ENCODE measurements at places on chromosomes 5 and 9.

GRCh38 chr5:102958481-102959011 is 161.4 kb downstream of the GIN1 start:
- DNase-seq = peak; percentile 80

- DNase-seq = peak; percentile 7
These were observed 1568.5 kb upstream of the WWC1 start for GRCh38 chr5:166722939-166723338.

DNA sequence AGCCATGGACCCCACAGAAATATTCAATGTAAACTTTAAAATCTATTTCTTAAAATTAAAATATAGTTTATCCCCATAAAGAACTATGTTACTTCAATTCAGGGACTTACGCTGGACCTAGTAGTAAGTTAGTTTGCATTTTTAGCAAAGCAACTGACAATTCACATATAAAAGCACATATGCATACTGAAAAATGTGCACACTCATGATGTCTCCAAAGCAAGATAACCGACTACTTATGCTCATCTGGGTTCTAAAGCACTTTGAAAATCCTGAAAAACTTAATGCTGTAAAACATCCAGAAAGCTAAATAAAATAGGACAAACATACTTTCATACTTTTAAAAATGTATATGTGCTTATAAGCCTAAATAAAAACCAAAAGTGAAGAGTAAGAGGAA is 264.4 kb upstream of the GAS1 start:
- no peak for DNase-seq

DNA sequence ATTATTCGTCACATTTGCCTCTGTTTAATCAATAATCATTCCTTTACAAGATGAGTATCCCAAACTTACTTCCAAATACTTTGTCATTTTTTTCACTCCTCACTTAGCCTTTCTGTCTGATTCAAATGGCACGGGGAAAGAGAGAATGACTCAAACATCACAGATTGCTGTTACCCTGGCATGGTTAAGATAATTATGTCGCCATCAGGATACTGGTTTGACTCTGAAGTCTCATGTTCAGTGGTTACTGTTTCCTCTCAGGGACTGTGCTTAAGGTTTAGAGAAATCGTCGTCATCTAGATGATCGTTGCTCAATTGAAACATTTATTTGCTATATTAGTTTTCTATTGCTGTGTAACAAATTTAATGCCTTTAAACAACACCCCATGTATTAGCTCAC is 45.2 kb upstream of the RAD23B start:
- no peak for DNase-seq

DNA sequence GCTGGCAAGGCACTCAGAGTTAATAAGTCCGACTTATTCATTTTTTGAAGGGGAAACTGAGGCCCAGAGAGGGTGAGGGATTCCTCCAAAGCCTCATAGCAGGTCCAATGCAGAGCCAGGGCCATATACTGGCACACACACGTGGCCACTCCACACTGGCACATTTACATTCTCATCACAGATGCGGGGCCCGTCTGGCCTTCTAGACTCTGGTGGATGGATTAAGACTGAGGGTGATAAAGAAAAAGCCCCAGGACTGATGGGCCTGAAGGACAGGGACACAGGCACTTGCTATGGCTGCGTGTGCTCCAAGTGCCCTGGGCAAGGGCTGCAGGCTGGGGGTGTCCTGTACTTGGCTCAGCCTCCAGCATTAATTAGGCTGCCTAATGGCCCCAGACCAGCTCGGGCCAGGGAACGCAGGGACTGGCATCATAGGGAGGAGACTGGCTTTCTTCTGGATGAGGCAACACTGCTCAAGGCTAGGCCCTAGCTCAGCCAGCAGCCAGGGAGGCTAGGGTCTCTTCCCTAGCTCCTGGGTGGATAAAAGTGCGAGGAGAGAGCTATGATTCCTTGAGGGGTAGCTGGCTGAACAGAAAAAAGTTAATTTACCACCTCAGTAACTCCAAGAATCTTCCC is 28.5 kb upstream of the CSF1R start:
- peak; percentile 27 for DNase-seq

DNA sequence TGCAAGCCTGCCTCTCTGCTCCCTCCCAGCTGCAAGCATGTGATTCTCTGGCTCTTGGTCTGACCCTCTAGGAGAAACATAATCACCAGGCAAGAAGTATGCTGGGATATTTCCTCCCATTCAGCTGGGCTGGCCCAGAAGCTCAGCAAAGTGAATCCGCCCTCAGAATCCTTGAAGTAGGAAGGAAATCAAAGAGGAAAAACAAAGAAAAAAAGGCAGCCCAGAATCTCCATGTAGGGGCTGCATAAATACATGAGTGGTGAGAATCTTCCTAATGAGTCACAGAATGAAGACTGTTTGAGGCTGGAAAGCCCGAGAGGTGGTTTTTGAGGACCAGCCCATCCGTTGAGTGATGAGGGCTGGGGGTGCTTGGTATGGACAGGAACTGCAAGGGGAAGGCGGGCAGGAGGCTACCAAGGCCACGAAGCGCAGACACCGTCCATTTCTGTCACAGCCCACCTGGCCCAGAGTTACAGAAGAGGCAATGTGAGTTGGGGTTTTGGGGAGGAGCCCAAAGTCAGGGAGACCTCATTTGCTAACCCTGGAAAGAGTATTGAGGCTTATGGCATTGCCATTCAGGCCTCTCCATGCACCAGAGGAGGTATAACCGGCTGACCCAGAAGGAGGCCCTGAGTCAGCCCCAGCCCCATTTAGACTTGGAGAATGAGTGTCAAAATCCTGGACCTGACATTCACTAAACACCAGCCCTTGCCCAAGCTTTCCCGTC is 33.4 kb upstream of the TGFBR1 start:
- no peak for DNase-seq

- no peak for DNase-seq
These were observed 1225.7 kb upstream of the WWC1 start for GRCh38 chr5:167065794-167066193.

Data from SJSA1 (cell line).